ENCODE measurements at places on chromosomes 13 and 19.

DNA sequence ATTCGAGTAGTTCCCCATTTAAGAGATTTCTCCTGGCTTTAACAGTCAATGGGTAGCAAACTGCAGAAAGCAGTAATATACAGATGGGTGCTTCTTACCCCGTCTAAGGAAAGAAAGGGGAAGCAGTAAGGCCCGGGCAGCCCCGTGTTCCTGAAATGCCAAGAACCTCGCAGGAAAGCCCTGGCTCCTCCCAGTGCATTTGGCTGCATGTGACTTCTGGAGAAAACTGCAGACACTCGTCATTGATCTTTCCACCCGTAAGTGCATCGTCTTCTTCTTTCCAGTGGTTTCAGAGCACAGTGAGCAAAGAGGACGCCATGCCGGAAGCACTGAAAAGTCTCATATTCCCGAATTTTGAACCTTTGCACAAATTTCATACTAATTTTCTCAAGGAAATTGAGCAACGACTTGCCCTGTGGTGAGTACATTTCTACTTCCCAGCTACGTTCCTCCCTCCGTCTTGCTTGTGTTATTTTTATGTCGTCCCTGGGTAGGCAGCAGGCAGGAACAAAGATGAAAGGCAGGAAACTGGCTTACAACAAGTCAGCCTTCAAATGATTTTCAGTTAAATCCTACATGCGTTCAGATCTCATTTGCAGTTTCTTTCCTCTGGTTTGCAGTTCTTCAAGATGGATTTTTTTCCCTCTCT lies 165.2 kb downstream of the STK24 start:
- DNase-seq = no peak

- no peak for DNase-seq
These were observed 729.0 kb downstream of the FGF9 start for GRCh38 chr13:22399801-22400420.

GRCh38 chr13:113080361-113080831 lies 25.2 kb upstream of the F7 start:
- DNase-seq = no peak

DNA sequence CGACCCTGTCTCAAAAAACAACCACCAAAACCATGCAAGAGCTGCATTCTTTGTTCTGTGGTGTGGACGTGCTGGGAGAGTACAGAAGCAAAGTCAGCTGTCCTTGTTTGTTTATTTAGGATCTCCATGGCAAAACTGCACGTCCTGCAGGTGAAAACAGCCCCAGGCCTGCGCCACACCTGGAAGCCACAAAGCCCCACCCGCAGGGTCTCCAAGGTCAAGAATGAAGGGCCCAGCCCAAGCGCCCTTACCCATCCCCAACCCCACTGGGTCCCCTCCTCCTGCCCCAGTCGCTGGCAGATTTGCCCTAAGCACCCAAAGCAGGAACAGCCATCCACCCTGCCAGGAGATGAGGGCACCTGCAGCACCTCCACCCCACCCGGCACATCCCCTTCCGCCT lies 10.5 kb downstream of the MBD3 start:
- DNase-seq = no peak

DNA sequence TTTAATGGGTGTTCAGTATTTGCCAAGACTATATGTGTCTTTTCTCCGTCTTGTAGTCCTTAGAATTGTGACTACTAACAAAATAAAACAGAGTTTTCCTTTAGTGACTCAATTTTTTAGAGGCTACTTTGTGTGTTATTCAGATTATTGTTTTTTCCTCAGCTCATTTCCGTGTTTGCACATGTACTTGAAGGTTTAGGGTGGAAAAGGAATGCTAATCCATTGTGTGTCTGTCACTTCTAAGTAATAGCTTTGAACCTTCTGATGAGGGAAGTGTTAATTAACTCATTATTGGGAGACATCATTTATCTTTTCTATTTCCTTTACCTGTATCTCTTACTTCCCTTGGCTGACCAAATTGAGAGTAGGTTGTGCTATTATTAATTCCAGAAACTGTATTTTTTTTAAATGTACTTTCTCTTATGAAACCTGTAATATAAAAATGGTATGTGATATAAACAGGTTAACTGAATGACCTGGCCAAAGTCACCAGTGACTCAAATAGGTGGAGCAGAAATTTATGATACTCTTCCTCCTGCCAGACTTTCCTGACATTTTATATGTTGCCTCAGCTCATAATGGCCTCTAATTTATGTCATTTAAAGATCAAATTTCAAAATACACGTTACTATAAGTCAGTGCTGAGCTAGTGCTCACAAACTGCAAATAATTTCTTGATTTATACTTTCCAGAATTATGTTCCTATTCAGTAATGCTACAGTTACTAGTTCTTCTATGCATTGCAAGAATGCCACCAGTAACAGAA lies 88.8 kb downstream of the LMO7 start:
- DNase-seq = no peak

DNA sequence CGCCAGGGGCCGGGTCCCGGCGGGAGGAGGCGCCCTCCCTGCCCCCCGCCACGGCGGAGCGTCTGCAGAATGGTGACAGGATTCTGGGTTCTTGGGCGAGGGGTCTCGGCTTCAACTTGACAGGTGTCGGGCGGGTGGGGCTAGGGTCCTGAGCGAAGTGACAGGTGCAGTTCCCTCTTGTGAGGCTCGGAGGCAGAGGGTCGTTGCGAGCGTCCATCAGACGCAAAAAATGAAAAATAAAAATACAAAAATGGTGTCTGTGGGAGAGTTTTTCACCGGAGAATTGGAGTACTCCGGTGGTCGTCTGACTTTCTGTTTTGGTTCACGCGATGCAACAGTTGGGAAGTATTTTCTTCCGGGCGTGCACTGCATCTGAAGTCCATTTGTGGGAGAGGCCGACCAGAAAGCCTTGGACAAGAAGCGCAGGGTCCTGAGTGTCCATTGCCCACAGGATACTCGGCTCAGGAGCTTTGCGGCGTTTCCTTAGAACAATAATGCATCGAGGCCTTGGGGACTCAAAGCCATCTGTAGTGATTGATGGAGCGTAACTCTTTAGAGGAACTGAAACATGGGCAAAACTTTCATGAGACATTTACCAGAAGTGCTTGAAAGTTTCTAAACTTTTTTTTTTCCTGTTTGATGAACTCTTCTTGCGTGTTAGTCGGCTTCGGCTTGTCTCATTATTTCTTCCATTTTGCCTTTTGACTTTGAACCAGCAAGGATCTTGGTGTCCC lies 759 bp downstream of the RB1 start:
- peak; percentile 40 for DNase-seq

DNA sequence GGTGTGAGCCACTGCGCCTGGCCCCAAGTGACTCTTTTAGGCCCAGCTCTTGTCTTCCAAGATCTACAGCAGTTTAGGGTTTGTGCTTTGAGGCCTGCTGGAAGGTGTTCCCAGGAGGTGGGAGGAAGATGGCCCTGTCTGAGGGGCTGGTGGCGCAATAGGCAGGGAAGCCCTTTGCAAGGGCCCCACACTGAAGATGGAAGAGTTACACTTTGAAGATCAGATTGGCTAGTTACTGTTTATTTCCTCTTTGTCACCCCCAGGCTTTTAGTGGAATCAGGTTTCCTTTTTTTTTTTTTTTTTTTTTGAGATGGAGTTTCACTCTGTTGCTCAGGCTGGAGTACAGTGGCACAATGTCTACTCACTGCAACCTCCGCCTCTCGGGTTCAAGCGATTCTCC lies 1.9 kb upstream of the RABAC1 start:
- DNase-seq = no peak

- peak; percentile 30 for DNase-seq
These were observed 29.2 kb downstream of the CSNK1G2 start for GRCh38 chr19:1970003-1970805.

DNA sequence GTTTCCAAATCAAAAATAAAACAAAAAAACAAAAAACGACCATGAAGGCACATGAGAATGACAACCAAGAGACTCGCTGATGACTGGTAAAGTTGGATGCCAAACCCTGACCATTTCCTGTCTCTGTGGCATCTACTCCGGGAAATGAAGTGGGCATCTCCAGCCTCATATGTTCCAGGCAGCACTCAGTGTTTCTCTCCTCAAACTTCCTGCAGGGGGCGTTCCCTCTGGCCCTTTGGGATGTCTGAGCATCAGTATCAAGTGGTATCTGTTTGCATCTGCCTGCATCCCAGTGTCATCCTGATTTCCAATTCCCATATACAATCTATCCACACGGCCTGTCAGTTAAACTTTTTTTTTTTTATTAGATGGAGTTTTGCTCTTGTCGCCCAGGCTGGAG lies 9.8 kb upstream of the SIGLEC12 start:
- no peak for DNase-seq

DNA sequence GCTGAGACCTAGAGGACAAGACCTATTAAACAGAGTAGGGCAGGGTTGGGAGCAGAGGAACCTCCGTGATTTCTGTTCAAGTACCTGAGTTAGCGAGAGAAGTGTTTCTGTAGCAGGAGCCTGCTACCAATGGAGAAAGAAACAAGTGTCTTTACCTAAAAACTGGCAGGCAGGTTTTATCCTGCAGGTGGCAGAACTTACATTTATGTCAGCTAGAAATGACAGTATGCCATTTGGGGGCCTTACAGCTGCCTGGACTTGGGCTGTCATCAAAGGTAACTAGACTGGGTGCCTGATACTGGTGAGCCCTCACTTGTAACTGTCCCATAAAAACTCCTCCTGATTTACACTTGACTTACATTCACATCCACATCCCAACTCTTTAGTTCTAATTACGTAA lies 185.3 kb upstream of the MIR17HG start:
- DNase-seq = no peak

DNA sequence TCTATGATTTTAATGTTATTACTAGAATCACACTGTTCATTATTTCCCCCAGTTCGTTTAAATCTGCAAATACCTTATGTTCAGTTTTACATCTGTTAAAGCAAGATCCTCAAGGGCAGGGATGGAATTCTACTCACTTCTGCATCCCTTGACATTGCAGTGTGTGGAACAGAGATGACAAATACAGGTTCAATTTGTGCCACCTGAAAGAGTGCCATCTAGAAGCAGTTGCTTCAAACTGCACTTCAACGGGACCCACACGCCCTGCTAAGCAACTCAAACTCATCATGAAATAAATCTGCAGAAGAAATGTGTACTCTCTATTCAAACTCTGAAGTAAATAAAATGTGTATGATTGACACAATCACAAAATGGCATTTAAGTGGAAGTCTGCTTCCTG lies 44.5 kb downstream of the RUBCNL start:
- DNase-seq = no peak

DNA sequence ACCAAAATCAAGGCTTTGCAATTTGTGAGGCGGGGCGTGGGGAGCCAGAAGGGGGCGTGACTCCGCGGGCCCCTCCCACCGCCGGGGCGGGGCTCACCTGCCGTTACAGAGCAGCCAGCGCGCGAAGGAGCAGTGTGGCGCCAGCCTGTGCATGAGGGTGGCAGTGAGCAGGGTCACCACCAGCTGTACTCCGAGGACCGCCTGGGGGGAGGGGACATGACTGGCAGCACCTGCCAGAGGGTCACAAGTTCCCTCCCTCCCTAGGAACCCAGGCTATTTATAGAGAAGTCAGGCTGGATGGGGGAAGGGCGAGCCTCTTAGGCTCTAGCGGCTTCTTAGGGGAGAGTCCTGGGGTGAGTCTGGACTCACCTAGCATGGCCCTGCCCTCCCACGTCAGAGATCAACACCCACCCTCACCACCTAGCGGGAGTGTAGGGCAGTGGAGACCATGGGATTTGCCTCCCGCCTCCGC lies 3.6 kb downstream of the TMEM161A start:
- no peak for DNase-seq

- DNase-seq = no peak
These were observed 178.8 kb downstream of the KATNAL1 start for GRCh38 chr13:30128591-30128990.

DNA sequence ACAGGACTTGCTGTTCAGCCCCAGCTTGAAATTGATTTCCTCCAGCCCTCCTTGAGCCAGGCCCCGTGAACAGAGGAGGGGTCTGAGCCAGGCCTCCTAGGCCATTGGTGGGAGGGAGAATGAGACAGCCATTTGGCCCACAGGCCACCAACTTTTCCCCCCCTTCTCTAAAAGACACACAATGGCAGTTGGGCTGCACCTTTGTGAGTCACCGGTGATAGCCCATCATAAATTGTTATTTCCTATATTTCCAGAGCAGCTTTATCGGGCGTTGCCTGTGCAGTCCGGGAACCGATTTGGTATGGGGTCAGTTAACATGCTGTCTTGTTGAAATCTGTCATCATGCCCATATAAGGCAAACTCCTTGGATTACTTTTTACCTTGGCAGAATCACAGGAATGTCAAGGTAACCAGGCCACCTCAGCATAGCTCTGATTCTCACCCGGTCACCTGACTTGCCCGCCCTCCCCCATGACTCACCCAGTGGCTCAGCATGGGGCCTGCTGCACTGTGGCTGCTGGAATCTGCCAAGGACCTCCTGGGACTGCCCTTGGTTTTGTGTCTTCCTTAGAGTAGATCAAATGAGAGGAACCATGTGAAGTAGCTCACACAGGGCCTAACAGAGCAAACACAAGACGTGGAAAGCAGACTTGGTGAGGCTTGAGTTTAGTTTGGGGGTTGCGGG lies 36.1 kb downstream of the ACTN4 start:
- DNase-seq = peak; percentile 87

DNA sequence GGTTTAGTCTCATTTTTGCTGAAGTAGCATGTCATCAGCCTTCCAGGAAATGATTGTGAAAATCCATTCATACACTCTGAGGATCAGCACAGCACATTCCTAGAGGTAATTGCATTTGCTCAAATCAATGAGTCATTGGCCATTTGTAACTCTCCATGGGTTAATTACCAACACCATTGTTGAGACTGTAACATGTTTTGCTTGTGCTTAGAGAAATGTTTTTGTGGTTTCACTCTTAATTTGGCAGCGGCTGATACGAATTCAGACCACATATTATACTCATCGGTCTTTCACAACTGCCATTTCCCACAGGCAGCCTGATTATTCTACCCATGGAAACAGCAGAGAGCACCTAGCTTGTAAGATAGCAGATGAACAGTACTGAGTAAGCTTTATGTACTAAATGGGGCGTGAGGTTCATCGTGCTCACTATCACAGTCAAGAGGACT lies 110.3 kb downstream of the NHLRC3 start:
- DNase-seq = peak; percentile 55

- no peak for DNase-seq
These were observed 64.9 kb downstream of the MZT1 start for GRCh38 chr13:72662548-72662947.

GRCh38 chr13:102233566-102234208 lies 168.2 kb downstream of the FGF14 start:
- DNase-seq = no peak

- peak; percentile 15 for DNase-seq
These were observed 458.6 kb downstream of the DCT start for GRCh38 chr13:94020833-94021232.

DNA sequence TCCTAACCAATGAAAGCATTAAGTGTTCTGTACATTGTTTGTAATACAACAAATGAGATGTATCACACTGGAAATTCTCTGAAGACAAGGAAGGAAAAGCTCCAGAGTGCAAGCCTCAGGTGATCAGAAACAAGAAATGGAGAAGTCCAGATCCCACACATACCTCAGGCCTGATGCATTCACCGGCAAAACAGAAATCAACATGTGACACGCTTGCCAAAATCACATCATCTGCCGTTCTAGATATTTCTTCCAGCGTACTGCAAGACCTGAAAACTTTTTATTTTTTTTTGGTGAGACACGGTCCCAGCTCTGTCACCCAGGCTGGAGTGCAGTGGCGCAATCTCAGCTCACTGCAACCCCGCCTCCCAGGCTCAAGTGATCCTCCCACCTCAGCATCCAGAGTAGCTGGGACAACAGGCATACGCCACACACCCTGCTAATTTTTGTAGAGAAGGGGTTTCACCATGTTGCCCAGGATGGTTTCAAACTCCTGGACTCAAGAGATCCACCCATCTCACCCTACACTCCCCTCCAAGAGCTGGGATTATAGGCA lies 48.6 kb downstream of the FOXO1 start:
- DNase-seq = no peak

- DNase-seq = no peak
These were observed 12.7 kb downstream of the GTF3A start for GRCh38 chr13:27437126-27437525.

Data from AG08395 (cell line).